Tongue (tissue), 3 donors: ENCODE measurements at places on chromosomes 1 and 21.
A peak's percentile ranks its signal among the peaks of the same experiment; 100 is the strongest.

GRCh38 chr1:204145033-204145504, 6.8 kb downstream of the ETNK2 start:
- no peak for DNase-seq

DNA sequence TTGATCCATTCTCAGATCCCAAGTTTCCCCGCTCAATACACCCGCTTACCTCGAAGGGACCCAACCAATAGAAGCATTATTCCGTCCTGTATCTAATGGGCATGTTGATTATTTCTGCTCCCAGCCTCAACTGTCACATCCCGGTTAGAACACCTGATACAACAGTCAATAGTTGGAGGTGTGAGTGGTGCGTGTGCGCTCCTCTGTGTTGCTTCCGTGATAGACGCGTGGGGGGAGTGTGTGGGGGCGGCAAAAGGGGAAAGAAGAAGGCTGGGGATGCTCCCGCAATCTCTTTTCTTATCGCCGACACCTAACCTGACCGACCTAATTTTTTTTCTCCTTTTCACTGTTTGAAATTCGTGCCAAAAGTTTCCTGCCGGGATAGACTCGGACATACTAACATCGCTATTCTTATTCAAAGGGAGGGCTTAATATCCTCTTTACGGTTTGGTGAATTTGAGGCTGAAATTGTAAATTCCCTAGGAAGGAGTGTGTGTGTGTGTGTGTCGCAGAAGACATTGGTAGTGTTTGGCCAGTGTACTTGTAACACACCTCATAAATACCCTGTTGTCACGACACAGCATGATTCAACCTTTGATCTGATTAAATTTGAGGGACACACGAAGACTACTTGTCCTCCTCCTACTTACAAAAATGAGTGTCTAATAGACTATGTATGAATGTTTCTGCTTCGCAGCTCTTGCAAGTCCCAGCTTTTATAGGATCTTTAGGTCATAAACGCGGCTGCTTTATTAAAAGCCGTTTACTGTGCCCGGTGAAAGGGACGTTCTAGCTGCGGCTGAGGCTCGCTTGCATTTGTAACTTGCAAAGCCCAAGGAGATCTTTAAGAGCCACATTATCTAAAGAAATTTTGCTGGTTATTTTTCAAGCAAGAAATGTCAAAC, 1.5 kb upstream of the PROX1 start:
- peak; percentile 47 for DNase-seq

GRCh38 chr1:201510734-201511133, 3.8 kb upstream of the CSRP1 start:
- no peak for DNase-seq

GRCh38 chr1:167612587-167613385, 17.2 kb upstream of the RCSD1 start:
- DNase-seq, result no peak

- DNase-seq, result peak; percentile 4
These were observed 1.5 kb upstream of the POU2F1 start for GRCh38 chr1:167219194-167219593.

DNA sequence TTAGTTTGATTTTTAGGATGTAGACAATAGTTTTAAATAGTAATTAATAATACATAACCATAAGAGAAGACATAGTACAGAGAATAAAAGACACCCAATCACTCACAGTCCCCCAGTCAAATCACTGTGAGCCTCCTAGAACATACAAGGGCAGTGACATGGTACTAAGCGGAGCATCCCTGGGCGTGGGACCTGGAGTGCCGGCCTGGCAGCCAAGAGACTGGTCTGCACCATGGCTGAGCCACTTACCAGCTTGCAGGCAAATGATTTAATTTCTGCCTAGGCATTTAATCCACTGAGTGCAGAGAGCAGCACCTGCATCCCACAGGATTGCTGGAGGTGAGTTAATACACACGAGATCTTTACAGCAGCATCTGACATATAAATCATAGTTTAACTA, 20.4 kb downstream of the SDHB start:
- DNase-seq, result no peak

- no peak for DNase-seq
These were observed 46.2 kb downstream of the YARS1 start for GRCh38 chr1:32770741-32771548.

DNA sequence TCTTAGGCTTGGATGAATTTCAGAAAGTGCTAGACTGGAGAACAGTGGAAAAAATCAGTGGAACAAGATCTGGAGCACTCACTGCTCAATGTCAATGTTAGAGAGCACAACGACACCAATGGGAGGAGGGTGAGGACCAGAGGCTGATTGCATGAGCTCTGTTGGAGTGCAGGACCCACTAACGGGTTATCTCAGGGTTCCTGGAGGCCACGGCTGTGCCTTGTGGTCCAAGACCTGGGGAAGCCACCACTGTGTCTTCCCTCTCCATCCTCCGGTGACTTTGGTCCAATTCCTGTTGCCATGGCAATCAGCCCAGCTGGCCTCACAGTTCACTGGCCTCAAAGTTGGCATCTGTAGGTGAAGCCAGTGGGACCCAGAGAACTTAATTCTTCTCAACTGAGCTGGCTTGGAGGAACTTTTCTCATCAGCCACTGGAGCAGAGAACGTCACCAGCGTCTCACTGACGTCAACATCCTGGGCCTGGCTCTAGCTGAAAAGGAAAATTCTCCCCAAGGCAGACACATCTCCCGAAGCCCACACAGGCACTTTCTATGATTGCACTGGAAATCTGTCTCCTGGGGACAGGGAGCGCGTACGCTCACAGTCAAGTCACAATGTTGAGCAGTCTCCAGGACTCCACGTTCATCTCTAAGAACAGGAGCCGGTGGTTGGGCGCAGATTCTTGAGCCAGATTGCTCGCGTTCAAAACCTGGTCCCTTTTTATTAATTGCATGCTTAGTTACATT, 21.9 kb upstream of the GPR157 start:
- DNase-seq, result peak; percentile 64

GRCh38 chr1:66576645-66577044, 42.7 kb downstream of the SGIP1 start:
- DNase-seq, result peak; percentile 37

GRCh38 chr1:27372808-27373690, 1.6 kb downstream of the FCN3 start:
- no peak for DNase-seq

DNA sequence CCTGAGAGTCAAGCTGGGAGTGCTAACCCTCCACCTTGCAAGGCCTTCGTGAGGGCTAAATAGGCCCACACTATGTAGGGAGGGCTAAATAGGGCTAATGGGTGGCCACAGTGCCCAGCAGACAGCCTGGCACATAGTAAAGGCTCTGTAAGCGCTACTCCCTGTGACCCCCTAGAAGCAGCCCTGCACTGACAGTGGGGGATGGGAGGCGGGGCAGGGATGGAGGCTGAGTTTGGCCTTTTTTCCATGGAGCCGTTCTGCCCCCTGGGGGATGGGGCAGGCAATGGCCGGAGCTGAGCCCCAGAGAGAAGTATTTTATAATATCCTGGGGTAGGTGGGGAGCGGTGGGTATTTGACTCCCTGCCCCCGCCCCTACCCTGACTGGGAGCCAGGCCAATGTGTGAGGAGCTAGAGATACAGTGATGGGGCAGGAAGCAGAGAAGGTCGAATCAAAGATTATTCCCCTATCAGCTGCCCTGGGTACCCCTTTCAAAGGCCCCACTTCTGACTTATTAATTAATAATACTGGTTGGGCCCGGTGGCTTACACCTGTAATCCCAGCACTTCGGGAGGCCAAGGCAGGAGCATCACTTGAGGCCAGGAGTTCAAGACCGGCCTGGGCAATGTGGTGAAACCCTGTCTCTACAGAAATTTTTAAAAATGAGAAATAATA, 42.3 kb downstream of the LACTBL1 start:
- peak; percentile 74 for DNase-seq

DNA sequence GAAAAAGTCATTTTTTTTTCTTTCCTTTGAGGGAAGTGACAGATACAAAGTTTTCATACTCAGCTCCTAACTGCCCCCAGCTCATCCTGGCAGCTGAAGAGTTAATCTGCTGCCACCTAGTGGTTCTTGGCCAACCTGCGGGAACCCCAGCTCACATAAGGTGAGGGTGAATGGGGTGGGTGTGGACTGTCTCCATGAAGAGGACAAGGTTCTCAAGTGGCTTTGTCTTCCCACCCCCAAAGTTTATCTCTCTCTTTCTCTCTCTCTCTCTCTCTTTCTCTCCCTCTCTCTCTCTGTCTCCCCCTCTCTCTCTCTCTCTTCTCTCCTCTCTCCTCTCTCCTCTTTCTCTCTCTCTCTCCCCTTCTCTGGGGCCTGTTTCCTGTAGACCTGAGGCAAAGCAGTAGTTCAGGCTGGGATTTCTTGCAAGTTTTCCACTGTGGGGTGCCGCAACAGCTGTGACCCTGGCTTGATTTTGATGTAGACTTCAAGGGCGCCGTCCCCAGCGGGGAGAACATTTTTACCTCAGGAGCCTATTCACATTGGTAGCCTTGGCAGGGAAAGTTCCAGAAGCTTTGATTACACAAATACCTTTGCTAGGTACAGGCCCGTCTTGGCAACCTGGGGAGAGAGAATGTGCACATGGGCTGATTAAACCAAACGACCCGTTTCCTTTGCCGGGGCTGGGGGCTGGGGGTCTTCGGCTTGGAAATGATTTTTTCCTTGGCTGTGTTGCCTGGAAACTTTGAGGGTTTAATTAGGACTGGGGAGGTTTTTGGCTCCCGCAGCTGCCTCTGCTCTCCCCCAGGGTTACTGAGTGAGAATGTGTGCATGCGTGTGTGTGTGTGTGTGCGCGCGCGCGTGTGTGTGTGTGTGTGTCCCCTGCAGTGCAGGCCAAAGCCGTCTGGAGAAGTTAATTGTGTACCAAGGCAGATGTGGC, 135.9 kb downstream of the TM2D1 start:
- DNase-seq, result peak; percentile 89

DNA sequence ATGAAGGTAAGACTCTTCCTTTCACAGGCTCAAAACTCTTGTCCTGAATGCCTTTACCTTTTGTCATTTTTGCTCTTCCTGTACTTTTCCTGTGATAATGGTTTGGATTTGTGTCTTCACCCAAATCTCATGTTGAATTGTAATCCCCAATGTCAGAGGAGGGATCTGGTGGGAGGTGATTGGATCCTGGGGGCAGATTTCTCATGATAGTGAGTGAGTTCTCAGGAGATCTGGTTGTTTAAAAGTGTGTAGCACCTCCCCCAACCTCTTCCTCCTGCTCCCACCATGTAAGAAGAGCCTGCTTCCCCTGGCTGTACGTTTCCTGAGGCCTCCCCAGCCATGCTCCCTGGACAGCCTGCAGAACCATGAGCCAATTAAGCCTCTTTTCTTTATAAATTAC, 75.5 kb downstream of the DDX20 start:
- DNase-seq, result no peak

GRCh38 chr1:75587692-75588091, 23.2 kb downstream of the SLC44A5 start:
- no peak for DNase-seq

DNA sequence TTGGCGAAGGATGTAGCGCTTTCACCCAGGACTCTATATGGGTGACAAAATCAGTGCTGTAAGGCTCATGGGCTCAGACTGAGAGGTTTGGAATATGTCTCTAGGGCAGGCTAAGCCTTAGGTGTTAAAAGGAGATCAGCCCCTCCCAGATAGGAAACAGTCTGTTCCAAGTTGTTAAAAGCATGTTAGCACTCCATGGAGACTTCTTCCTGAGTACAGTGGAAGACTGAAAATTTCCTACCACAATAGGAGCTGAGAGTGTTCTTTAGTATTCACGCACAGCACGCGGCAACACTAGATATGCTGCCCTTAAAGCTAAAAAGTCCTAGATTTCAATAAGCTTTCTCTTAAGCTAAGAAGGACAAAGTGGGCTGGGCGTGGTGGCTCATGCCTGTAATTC, 122.1 kb downstream of the TRABD2B start:
- peak; percentile 43 for DNase-seq

DNA sequence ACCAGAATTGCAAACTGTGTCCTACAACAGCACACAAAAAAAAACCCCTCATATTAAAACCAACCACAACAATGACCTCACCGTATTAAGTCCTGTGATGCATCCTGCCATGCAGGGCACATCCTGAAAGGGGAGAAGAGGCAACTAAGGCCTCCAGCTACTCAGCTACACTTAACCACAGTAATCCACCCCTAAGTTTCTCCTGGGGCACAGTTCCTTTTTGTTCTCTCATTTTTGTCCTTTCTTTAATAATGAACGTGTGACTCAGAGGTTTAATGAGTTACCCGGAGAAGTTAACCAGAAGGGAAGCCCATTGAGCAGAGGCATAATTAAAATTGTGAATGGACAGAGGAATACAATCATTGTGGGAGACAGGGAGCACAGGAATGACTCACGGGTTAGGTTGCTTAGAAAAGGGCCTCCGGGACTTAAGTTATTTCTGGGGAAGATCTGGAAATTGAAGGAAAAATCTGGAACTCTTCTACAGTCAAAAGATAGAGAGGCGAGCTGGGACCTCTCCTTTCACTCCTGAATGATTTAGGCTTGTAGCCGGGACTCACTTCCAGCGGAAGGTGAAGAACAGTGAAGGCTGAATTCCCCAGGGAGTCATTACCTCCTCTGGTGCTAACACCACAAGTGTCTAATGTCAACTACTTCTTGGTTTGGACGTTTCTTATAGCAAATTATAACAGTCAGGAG, 36.9 kb upstream of the HIVEP3 start:
- DNase-seq, result no peak

DNA sequence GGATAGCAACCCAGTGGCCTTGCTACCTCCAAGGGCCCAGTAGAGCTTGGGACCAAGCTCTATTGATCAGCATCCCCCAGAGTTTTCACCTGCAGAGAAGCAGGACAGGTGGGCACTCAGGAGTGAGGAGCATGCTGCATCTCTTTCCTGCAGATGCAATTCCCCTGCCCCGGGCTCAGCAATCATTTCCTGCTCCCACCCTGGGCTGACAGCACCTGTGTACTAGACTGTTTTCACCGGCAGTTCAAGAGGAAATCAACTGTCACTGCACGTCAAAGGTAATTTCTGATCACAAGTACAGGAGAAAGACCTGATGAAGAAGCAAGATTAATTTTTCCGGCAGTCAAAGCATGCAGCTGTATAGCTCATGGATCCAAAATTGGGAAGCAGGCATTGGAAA, 8.8 kb upstream of the NT5C1A start:
- no peak for DNase-seq

DNA sequence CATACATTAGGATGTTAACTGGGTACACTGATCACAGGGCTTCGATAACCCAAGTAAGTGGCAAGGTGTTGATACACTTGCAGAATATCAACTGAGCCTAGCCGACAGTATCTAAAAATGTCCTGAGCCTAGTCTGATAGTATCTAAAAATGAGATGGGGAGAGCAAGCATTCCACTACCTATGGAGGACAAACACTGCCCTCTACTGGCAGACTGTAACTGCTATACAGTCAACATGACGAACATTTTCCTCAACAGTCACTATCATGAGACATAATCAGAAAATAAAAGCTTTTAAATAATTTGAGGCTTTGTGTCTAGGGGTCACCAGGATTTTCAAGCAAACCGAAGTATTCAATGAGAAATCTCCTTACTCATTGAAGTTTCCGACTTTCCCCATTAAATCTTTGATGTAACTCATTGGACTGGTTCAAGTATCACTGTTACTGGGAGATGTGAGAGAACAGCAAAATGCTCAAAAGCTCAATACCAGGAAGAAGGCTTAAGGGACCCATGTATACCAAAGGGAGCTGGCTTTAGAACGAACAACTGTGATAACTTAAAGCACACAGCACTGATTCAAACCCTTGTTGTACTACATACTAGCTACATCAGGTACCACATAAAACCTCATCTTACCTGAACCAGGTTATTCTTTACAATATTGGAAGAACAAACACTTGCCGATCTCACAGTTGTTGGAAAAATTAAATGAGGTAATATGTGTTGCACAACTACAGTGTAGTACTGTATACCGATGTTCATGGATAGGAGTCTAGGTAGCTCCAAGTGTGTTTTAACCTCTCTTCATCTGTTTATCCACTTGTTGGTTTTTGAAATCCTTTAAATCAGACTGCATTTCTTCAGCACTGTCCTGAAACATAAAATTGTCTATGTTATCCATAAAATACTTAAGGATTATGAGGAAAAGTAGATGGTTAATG, 31.1 kb upstream of the SLC45A3 start:
- DNase-seq, result peak; percentile 91
